Naive thymus-derived CD8-positive, alpha-beta T cell (primary cell): ENCODE measurements at places on chromosomes 2 and 18.

GRCh38 chr2:163659224-163659623, 76.6 kb downstream of the FIGN start:
- DNase-seq: no peak

DNA sequence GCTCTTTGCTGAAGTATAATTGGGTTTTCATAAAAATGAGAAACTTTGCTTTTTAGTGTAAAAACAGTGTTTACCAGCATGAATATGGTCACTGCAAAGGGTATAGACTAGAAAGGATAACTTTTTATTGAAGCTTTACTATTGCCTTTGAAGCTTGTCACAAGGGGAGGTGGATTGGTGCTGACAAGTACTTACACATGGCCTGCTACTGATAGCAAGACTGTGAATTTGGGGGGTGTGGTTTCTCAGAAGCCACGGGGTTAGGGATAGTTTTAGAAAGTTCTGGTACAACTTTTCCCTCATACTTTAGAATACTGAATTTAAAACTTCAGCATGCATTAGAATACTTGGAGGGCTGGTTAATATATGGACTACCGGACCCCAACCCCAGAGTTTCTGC, 294.1 kb downstream of the SOCS6 start:
- DNase-seq: no peak

DNA sequence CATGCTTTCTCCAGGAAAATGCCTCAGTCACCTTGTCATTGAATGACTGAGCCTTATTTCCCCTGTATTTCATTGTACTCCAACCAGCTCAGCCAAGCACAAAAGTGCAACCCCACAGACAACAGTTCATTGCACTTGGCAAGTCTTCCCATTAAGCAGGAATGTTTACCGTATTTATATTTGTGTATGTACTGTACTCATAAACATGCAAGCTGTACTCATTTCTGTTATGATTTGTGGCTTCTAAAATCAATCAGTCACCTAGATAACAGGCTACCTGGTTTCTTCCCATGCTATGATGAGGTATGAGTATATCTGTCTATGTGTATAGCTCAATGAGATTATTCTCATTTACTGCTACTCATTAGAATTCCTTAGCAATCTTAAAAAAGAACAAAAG, 505.5 kb upstream of the FAM98A start:
- no peak for DNase-seq

GRCh38 chr2:18404708-18405107, 155.7 kb downstream of the RDH14 start:
- DNase-seq: no peak

- no peak for DNase-seq
These were observed 26.1 kb downstream of the MPHOSPH10 start for GRCh38 chr2:71156573-71156972.

GRCh38 chr18:25111377-25112288, 240.3 kb downstream of the ZNF521 start:
- DNase-seq: no peak

DNA sequence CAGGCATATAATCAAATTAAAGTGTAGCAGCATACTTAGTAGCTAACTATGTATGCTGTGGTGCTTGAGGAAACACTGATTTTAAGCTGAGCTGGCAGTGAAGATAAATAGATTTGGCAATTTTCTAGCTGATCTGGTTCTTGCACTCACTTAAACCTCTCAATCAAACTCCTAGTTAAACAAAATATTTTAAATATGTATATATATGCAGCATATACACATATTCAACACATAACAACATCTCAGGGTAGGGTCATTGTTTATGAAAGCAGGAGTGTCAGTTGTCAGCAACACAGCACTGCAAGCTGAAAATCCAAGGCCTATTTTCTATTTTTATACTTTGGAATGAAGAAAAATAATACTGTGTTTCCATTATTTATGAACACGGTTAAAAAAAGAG, 10.4 kb upstream of the FSHR start:
- no peak for DNase-seq

GRCh38 chr2:176268976-176269318, 295 bp upstream of the MTX2 start:
- no peak for DNase-seq
